ENCODE measurements at places on chromosomes 6 and 20. TPM values are rescaled to one million over a fixed set of nuclear protein-coding genes. Genes with fewer than 3 reads are reported as not detected.

The DEFB128 gene
- not detected for total RNA-seq

- DNase-seq: no peak
Measured at GRCh38 chr6:108157234-108157980, 8.4 kb upstream of the NR2E1 start.

The CTAGE9 gene
- total RNA-seq: not detected

The C6orf58 gene
- 0.18 TPM for total RNA-seq

GRCh38 chr6:137866200-137866913 lies 702 bp upstream of the TNFAIP3 start:
- DNase-seq: no peak

- no peak for DNase-seq
Measured at GRCh38 chr6:13453771-13454251, 33.6 kb downstream of the GFOD1 start.

DNA sequence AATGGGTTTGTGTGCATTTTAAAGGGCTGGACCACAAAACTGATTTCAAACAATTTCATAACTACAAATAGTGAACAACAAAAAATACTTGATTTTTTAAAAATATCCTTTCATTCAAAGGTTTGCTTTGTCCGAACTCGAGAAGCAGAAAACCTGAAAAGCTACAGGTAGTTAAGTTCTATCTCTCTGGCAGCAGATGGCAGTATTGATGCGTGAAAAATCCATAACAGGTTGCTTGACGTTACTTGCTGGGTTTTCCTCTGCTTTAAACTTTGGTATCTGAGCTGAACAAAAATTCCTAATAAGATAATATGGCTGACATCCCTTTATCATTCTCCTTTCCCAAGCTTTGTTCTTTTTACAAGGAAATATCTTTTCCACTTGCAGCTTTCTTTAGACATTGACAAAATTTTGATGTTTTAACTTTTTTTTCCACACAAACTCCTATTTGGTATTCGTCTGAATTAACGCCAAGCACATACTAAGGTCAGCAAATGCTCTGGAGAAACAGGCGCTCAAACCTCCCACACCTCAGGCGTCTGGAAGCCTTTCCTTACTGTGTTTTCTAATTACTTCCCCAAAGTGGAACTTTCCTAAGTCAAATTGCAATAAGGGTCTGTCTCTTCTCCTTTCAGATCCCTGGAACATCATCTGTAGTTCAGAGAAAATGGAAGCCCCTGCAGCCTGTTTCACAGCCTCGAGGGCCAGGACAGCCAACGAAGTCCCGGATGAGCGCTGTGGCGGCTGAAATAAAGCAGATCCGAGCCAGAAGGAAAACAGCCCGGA lies 50.3 kb upstream of the GFRAL start:
- no peak for DNase-seq

DNA sequence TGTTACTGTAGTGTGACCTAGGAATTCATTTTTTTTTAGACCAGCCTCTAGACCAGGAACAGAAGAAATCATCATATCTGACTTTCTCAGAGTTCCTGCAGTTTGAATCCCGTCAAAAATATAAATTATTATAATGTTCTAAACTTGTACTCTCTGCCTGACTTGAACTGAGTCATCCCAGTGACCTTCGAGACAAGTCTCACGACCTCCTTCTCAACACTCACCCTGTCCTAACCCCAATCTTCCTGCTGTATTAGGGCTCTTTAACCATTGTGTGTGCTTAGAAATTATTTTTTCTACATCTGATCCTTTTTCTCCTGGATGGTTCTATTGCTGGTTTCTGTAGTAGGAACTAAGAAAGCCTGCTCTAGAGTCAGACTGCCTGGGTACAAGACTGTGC lies 21.5 kb downstream of the ADGRF5 start:
- no peak for DNase-seq

The GPX5 gene
- total RNA-seq: not detected

The ANKEF1 gene
- 4.8 TPM for total RNA-seq

DNA sequence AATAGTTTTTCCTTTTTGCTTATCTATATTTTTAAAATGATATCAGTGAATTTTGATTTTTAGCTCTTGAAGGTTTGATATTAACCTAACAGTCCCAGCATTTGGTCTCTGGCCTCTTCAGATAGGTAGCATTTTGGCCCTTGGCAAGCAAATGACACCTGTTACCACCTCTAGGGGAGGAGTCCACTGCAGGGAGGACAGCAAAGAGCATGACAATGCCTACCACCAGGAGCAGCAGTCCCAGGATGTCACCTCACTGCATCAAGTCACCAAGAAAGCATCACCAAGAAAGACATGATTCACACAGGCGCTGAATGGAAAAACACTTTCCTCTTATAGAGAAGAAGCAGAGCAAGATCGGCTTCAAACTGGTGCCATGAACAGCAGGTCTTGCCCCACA lies 224.3 kb downstream of the UBE3D start:
- no peak for DNase-seq

- no peak for DNase-seq
Measured at GRCh38 chr6:158621694-158622544, 22.6 kb downstream of the DYNLT1 start.

- no peak for DNase-seq
Measured at GRCh38 chr6:45801471-45802289, 214.0 kb downstream of the CLIC5 start.

DNA sequence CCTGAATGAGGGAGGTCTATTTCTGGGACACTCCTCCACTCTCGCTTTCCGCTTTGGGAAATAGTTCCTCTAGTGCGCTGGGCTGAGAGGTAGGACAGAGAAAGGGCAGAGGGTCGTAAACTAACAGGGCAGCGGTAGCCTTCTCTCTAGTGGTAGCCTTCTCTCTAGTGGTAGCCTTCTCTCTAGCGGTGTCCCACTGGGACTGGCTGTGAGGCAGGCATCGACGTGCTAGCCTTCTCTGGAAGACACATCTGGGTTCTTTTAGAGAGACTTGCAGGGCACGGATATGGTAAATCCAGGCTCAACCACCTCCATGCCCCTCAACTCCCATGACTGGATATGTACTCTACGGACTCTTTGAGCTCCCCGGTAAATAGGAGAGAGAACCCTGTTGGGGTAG lies 74.7 kb upstream of the SLC22A16 start:
- DNase-seq: no peak

The RIMS1 gene
- total RNA-seq: 6.0 TPM

GRCh38 chr6:129212081-129212480 lies 329.1 kb downstream of the LAMA2 start:
- no peak for DNase-seq

The TMEM244 gene
- total RNA-seq: not detected

The PARD6B gene
- 52.2 TPM for total RNA-seq

DNA sequence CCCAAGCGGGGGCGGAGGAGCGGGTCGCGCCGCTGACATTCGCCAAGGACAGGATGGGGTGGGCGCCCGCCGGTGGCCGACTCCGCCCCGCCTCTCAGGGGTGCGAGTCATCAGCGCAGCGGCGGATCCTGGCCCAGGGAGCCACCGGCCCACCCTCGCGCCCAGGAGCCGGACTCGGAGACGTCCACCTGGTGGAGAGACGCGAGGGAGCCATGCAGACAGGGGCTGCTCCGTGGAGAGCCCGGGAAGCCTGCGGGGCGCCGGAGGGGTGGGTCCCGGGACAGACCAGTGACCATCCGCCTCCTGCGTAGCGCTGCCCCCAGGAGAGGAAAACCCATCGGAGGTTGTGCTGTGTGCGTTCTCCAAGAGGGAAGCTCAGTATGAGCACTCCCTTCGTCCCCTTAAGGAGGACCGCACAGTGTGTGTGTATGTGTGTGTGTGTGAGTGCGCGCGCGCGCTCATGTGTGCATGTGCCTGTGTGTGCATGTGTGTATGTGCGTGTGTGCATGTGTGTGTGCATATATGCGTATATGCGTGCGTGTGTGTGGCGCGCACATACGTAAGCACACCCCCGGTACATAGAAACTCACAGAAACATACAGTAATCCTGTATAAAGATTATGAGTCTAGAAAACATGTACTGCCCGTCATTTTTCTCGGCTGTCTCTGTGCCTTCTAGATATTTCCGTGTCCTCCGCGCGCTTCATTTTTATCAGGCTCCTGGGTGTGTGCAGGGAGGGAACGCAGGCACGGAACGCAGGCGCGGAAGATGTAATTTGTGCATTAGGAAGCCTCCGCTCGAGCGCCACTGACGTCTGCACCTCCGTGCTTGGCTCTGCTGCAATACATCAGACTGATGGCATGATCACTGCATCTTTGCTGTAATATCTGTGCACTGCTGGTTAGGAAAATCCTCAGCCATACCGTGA lies 158.9 kb downstream of the TBXT start:
- DNase-seq: no peak

GRCh38 chr6:157159348-157159747 lies 164.0 kb downstream of the TMEM242 start:
- DNase-seq: no peak

DNA sequence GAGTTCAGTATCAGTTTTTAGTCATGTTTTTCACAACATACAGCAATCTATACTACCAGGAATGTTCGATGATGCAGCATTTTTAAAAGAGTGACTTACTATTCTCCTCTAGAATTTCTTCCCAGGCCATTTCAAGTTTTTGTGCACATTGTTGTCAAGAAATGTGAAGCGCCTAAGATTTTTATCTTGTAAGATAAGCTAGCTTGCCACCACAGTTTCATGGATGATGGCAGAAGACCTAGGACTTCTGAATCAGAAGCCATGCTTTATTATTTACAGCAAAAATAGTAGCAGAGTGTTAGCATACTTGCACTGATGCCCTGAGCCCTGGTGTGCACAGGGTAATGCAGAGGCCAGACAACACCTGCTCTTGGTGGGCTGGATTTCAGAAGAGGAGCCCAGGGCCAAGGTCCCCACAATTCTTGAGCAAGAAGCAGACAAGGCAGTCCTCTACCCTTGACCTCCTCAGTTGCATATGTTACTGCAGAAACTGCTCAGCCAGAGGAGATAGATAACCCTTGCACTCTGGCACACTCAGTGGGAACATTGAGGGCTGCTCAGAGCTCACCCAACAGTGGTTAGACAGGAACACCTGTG lies 99.2 kb downstream of the QKI start:
- no peak for DNase-seq

DNA sequence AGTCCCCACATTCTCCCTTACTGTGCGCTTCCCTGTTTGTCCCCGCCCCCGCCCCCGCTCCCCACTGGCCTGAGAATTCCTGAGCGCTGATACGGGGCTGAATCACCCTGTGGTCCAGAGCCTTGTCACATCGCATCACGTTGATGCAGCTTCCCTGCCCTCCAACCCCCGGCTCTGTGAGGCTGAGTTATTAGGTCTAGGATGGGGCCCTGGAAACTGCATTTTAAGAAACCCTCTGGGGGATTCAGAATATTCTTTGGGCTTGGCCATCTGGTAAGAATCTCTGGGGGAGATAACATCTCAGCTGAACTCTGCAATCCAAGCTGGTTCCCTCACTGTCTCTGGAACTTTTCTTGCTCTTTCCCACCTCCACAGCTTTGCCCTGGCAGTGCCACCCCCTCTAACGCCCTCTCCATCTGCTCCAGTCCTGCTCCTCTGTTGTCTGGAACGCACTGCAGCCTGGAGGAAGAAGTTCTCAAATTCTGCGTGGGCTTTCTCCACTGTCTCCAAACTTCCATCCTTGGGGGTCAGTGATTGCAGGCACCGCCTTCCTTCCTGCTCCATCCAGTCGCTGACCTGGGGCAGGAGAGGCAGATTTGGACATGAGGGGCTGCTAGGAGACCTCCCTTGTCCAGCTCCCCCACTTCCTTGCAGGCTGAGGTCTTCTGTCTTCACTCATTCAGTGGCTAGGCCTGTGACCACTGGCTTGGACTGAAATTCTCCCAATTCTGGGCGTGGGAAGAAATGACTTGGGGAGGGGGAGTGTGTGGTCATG lies 42.6 kb downstream of the KIAA1755 start:
- DNase-seq: no peak

DNA sequence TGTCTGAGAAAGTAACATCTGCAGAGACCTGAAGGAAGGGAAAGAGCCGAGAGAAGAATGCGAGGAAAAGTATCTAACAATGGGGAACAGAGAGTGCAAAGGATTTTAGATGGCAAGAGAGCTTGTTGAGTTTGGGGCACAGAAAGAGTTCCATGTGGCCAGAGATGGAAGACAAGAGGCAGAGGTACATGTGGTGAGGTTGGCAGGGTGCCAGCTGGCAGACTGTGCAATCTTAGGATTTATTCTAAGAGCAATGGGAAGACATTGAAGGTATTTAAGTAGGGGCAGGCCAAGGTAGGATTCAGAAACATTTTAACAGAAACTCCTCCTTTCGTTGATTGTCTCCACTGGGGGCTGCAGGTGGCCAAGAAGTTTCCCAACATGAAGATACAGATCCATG lies 20.4 kb upstream of the LBP start:
- DNase-seq: no peak

The RBM24 gene
- 0.45 TPM for total RNA-seq

GRCh38 chr20:62955519-62956386 lies 3.2 kb downstream of the SLC17A9 start:
- DNase-seq: no peak

DNA sequence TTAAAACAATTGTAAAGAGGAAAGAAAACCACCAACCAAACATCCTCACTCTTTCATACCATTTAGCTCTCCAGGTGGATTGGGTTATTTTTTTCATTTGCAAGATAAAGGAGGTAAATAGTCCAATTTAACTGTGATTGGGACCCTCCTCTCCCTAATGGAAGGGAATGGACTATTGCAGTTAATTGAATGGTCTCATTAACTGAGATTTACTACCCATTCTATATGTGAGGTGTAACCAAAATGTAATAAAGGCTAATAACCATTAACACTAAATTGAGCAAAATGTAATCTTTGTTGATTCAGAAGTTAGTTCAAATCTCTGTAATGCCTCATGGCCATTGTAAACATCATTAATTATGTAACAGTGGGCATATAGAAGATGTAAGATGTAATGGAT lies 105.0 kb downstream of the KLHL32 start:
- no peak for DNase-seq

The LSM2 gene
- 58.2 TPM for total RNA-seq

- no peak for DNase-seq
Measured at GRCh38 chr6:119269266-119270103, 80.1 kb downstream of the MAN1A1 start.

The GABRR1 gene
- total RNA-seq: not detected

Data from mesothelial cell of epicardium (in vitro differentiated cells).